ENCODE measurements at places on chromosomes 12 and 14. TPM values are rescaled to one million over a fixed set of nuclear protein-coding genes. Genes with fewer than 3 reads are reported as not detected.

DNA sequence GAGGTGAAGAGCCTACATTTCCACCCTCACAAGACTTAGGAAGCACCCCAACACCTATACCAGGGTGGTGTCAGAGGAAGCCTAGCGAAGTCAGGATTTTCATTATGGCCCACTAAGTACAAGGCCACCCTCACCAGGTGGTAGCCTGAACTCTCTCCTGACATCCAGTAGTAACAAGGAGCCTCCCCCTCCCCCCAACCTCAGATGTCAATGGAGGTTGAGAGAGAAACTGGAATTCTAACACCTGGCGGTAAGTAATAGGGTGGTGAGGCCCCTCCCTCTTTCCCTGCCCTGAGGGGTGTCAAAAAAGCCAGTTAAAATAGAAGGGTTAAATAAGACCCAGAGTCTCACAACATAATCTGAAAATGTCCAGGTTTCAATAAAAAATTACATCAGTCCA lies 37.6 kb downstream of the SINHCAF start:
- no peak overlapping the region for H3K4me3 ChIP-seq
- H3K4me1 ChIP-seq = no peaks in the 10 kb centered on the region
- H3K27me3 ChIP-seq = no peaks in the 10 kb centered on the region
- H3K36me3 ChIP-seq = peaks cover 65% of the 10 kb centered on the region
- no peak for DNase-seq
- H3K27ac ChIP-seq = no peak overlapping the region

GRCh38 chr14:58701604-58702003 lies 63.8 kb downstream of the DACT1 start:
- H3K27ac ChIP-seq = no peak overlapping the region
- peaks cover 5% of the 10 kb centered on the region for H3K27me3 ChIP-seq
- H3K4me3 ChIP-seq = no peak overlapping the region
- no peaks in the 10 kb centered on the region for H3K36me3 ChIP-seq
- H3K4me1 ChIP-seq = no peaks in the 10 kb centered on the region

DNA sequence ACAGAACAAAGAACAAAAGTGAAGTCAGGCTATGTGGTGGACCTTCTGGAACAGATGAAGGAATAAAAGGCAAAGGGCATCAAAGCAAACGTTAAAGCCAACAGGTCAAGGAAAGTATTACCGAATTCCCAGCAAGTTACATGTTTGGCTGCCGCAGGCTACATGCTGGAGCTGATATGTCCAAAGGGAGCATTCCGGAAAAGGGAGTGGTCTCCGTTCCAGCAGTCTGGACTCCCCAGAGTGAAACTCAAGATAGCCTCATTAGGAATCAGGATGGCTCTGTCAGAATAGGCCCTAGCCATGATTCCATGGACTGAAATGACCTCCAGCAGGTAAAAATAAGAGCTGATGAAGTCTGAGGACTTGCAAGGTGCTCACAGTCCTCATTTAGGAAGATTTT lies 379.8 kb upstream of the PRICKLE1 start:
- no peak overlapping the region for H3K27ac ChIP-seq
- H3K27me3 ChIP-seq = no peaks in the 10 kb centered on the region
- H3K4me1 ChIP-seq = no peaks in the 10 kb centered on the region
- DNase-seq = no peak
- H3K4me3 ChIP-seq = no peak overlapping the region

DNA sequence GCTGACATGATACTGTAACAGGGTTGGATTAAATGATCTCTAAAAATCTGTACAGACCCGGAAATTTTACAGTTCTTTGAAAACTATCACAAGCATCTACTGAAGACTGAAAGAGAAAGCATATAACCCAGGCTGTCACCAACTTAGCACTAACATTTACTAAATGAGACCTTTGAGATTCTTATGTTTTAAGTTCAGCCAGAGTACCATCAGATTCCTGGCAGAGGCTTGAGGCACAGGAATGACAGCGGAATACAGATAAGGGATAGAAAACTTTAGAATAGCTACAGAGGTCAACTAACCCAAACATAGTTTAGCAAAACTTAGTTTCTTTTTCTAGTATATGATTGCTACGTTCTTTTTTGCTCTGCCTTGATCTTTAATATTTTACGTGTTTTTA lies 91.6 kb upstream of the FERMT2 start:
- peaks cover 66% of the 10 kb centered on the region for H3K36me3 ChIP-seq
- no peak for DNase-seq
- H3K27ac ChIP-seq = no peak overlapping the region
- no peaks in the 10 kb centered on the region for H3K4me1 ChIP-seq

GRCh38 chr12:106004289-106004688 lies 134.5 kb downstream of the NUAK1 start:
- no peaks in the 10 kb centered on the region for H3K36me3 ChIP-seq
- no peak overlapping the region for H3K27ac ChIP-seq
- DNase-seq = no peak
- H3K4me3 ChIP-seq = no peak overlapping the region

Gene SIX6
- not detected for total RNA-seq

All from activated CD4-positive, alpha-beta T cell treated with anti-CD3 and anti-CD28 coated beads for 36 hours (primary cell).